ENCODE measurements at places on chromosomes 7 and 10. TPM values are rescaled to one million over a fixed set of nuclear protein-coding genes. Genes with fewer than 3 reads are reported as not detected.

The SLC25A40 gene
- total RNA-seq = 9.7 TPM

The GPER1 gene
- 0.42 TPM for total RNA-seq

The AP5Z1 gene
- total RNA-seq = 34.5 TPM

The IDI2 gene
- not detected for total RNA-seq

The SH2D4B gene
- 0.10 TPM for total RNA-seq

The LANCL2 gene
- 8.9 TPM for total RNA-seq

The PIK3AP1 gene
- 49.0 TPM for total RNA-seq

The CYP3A7 gene
- not detected for total RNA-seq

The HYAL4 gene
- total RNA-seq = not detected

The CPA2 gene
- total RNA-seq = not detected

The STEAP1 gene
- total RNA-seq = 0.21 TPM

The ZNF783 gene
- total RNA-seq = 8.5 TPM

Measured in mononuclear cell (primary cell).